ENCODE measurements at places on chromosomes 13 and 19.

GRCh38 chr19:2578901-2579677 is 103.2 kb downstream of the GADD45B start:
- no peak for DNase-seq

DNA sequence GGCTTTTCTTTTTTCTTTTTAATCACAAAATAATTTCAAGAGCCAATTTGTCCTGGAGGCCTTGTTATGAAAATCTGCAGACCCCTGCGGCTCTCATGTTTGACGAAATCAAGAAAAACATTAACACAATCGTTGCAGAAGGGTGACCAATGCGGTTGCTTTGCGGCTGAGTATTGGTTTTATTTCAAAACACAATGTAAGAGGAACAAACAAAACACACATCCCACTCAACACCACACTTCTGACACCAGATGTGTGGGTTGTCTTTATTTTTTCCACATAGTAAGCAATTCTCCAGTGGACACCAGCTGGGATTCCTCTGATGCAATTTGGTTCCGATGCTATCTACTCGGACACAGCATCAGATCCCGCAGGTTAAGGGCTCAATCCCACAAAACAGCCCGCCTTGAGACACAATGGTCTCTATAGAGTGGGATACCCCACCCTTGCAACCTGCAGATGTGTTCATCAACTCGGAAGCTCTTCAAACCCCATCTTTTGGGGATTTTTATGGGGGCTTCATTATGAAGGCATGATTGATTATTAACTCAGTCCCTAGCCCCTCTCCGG is 21.9 kb upstream of the CCDC124 start:
- no peak for DNase-seq

DNA sequence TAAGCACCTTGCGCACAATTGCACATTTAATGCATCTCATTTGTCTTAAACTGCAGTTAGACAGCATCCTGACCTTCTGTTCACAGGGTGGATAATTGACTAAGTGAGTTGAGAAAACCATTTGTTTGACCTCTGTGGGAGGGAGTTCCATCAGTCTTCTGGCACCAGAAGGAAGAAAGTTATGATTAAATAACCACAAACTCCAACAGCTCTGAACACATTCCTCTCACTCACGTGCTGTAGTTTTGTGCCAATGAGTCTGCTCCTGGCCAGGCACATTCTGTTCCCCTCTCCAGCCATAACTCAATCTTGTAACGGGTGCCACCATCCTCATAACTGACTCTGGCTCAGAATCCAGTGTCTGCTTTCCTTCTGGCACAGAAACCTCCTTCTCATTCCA is 817.2 kb downstream of the SLITRK1 start:
- no peak for DNase-seq

GRCh38 chr19:55255618-55256423 is 3.0 kb downstream of the PPP6R1 start:
- DNase-seq, result peak; percentile 16

DNA sequence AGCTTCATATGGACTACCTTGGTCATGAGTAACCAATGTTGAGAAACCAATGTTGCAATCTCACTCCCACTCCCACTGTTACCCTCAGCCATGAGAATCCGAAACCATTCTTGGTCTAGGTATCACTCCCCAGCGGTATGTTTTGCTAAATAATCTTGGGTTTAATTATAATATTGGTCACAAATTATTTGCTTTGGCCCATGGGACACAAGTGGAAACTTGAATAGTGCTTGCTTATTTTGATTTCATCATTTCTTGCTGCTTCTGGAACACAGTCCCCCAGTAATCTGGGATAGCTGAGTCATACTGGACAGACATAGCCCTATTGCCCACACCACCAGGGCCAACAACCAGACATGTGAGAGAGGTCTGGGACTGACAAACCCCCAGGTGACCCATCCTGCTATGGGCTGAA is 171.6 kb upstream of the IPO5 start:
- no peak for DNase-seq

Data from hematopoietic multipotent progenitor cell treated with erythropoietin and hydrocortisone succinate and interleukin-3 and kit ligand, for 15 days (in vitro differentiated cells).